Activated T-cell treated with anti-CD3 and anti-CD28 coated beads, Interleukin-2, amount 50 U/mL, for 72 hours (primary cell): ENCODE measurements at places on chromosomes 5 and 9.

- DNase-seq = no peak
Observed at GRCh38 chr9:112774006-112774996, 23.7 kb downstream of the SNX30 start.

DNA sequence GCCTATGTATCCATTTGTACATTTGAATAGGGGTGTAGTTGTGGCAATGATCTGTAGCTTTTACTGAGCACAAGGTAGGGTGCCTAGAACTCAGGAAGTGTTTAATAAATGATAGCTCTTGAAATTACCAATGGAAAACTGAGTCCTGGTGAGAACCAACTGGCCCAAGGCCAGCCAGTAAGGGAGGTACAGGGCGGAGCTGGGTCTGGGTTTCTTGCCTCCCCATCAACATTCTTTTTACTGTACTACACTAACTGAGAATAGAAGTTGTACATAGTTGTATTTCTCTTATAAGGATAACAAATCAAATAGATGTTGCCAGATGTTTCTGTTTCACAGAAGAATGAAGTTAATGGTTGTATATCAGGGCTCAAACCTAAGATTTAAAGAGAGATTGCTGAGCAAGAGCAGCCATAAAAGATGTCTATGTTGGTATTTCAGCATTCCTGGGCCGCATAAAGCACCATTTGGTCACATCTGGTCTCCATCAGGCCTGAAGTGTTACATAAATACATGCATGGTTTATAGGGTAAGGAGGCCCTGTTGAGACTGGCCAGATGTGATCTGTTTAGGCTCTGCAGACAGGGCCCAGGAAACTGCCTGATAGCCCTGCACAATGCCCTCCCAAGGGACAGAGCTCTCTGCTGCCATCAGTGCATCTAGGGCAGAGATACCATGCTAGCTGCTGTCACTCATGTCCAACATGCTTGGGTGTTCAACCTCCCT is 210.5 kb downstream of the NXNL2 start:
- DNase-seq = no peak

DNA sequence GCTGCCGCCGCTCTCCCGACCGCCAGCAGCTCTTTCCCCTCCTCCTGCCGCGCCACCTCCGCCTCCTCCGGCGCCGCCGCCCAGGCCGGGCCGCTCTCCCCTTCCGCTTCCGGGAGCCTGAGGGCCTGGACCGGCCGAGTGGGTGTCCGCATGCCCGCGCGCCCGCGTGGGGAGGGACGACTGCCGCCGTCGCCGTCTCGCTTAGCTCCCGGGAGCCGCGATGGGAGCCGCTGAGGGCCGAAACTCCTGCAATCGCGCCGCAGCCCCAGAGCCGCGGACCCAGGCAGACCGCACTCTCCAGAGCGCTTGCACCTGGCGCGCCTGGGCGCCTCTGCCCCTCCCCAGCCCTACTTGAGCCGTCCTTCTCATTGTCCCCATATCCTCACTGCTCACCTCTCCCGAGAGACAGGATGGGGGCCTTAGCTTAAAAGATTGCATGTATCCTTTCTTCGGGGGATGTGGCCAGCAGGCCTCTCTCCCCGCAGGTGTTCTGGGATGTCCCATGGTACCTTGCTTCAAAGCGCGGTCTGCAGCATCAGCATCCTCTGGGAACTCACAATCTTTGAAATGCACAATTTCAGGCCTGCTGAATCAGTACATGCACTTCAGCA is at the start of gene ZDHHC21:
ZDHHC21 (minus strand) TSS at position 182 of the 611 bp plus-strand sequence. CDS start 19,092 bp downstream, outside the sequence.
- DNase-seq = peak; percentile 77

GRCh38 chr9:112793213-112793810 is 42.8 kb downstream of the SNX30 start:
- DNase-seq = peak; percentile 88

DNA sequence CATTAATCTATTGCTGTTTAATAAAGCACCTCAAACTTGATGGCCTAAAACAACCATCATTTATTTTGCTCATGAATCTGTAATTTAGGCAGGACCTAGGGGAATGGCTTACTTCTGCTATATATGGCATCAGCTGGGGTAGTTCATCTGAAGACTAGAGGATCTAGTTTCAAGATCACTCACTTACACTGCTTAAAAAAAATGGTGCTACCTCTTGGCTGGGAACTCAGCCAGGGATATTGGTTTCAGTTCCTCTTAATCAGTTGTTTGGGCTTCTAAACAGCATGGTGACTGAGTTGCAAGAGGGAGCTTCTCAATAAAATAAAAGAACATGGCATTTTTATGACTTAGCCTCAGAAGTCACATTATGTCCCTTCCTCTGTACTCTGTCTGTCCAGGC is 142.0 kb downstream of the FAM114A2 start:
- DNase-seq = no peak

DNA sequence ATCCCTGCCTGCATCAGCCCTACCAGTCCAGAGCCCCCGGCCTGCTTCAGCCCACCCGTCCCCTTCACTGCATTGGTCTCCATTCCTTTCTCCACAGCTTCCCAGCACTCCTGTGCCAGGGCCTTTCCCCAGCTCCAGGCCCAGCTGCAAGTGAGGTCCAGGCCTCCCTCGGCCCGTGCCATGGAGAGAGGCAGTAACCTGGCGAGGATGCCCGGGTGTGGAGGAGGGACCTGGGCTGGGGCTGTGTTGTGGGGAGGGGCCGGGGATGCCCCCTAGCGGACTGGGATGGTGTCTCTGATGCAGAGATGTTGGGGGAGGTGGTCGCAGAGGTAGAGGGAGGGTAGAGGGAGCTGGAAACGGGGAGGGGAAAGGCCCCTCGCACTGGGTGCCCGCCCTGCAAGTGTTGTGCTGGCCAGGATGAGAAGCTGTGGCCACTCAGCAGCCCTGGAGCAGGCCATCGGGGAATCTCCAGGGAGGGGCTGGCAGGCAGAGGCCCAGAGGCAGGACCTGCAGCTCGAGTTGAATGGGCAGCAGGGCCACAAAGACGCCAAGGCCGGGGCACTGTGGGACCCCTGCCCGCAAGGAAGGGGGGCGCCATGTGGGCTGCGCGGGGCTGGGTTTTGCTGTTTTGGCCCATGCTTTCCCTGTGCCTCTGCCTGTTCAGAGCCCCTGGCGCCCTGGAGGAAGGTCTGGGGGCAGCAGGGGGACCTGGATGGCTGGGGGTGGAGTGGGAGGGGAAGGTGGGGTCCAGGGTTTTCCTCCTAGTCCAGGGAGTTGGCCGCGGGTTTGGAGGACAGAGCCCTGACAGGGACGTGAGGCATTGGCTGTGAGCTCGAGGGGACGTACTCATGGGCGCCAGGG is 26.0 kb upstream of the NKD2 start:
- no peak for DNase-seq

DNA sequence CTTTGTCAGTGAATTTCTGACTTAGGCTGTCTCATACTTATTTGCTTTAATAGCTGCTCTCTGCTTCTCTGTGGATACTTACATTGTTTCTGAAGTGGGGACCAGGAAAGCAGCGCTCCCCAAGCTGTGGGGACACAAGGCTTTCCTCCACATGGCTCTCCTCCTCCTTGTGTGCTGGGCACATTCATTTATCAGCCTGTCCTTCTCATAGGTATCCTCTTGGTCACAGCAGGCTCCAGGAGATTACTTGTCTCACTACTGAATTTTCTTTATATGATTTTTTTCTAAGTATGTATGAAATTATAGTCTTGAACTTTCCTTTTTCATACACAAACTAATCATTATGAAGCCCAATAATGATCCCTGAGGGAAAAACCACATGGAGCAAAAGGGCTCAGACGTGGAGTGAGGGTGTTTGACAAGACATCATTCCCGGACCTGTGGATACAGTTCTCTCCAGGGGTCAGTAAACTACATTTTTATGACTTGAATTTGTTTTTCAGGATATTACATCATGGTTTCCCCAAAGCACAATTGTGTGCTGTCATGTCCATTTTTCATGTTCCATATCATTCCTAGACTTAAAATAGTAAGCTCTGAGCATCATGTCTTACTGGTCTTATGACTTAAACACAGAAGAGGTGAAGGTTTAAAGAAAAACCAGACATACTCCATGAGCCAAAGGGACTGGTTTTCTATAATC is 234.5 kb downstream of the PCSK1 start:
- no peak for DNase-seq

DNA sequence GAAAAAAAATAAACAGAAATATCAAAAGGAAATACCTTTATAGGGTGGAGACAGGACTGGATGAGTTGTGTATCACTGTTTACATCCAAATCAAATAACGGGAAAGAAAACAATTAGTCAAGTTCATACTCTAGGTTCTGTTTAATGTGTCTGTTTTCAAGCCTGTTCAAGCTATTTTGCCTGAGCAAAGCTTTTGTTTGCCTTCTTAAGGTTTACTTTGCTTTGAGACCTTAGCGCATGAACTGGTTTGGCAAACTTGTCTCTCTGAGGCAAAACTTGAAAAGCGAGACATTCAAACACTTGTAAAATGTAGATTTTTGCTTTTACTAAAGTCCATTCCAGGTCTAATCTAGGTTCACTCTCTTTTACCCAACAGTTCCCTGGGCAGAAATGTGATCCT is 174.1 kb upstream of the RFX3 start:
- DNase-seq = no peak

DNA sequence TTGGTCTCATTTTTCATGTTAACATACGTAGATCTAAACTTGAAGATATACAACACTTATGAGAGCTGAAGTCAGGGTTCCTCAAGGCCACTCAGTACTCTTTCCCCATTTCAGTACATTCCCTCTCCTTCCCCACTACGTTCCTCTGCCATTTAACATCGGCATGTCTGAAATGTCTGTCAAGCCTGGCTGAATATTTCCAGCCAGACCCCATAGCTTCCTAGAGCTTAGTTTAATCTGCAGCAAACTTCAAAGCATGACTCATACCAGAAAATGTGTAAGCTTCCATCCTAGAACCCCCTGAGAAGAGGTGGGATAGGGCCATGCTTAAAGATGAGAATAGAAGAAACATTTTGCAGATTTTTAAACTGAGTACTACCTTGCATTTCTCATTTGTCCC is 6.2 kb downstream of the GZMA start:
- no peak for DNase-seq

DNA sequence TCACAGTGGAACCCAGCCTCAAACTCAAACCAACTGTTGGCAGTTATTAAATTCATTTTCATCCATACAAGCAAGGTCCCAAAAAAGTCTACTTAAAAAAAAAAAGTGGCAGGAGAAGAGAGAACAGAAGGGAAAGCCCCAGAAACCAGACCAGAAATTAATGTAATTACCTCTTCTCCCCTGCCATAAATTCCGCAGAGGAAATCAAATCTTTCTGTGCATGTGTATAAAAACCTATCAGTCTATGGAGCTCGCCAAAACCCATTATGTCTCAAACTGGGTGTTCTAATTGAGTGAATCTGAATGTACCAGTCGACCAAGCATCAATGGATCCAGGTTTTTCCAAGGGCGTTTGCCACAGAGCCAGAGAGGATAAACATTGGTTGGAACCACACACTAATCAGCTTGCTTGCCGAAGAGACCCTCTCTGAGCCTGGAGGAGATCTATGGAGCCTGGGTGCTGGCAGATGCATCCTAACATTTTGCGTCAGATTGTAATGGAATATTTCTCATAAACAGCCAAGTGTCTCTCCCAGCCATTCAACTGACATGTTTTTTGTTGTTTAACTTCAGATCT is 7.9 kb upstream of the HAND1 start:
- no peak for DNase-seq

DNA sequence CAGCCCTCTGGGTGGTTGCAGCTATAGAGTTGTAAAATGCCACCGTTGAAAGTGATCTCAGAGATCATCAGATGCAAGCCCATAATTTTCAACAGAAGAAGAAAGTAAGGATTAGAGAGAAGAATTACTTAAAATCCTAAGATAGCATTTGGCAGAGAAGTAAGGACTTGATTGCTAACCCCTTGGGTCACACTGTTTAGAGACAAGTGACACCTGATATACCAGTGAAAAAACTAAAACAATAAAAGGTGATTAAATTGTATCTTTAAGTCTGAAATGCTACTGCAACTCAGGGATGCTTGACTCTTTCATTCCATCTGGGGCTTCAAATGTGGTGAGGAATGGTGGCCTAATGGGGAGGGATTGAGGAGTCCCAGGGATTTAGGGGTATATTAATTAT is 280.9 kb upstream of the PANK3 start:
- no peak for DNase-seq

GRCh38 chr5:141155540-141156374 is 5.9 kb downstream of the PCDHB6 start:
- no peak for DNase-seq

GRCh38 chr9:133251773-133252172 is 23.2 kb downstream of the ABO start:
- no peak for DNase-seq

DNA sequence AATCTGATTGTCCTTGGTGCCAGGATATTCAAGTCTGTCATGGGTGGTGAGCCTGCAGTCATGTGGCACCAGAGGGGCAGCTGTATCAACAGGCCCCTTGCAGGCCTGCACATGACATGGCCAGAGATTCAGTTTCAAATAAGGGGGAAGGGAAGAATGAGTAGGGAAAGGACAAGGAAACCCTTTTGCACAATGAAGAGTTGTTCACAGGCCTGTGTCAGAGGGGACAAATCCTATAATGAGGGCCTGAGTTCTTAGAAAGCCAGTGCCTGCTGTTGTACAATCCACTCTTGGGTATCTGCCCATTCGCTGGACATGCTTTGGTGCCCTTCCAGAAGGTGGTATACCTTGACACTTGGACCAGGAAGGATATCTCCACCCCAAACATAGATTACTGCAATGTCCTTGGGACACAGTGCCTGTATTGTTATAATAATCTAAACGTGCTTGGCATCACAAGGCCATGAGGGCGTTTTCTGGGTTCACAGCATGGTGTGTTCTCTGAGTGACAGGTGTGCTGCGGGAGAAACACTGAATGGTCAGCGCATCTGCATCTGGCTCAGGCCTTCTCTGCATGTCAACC is 1.9 kb upstream of the TMEM171 start:
- DNase-seq = no peak
